ENCODE measurements at places on chromosomes 2 and 18.

DNA sequence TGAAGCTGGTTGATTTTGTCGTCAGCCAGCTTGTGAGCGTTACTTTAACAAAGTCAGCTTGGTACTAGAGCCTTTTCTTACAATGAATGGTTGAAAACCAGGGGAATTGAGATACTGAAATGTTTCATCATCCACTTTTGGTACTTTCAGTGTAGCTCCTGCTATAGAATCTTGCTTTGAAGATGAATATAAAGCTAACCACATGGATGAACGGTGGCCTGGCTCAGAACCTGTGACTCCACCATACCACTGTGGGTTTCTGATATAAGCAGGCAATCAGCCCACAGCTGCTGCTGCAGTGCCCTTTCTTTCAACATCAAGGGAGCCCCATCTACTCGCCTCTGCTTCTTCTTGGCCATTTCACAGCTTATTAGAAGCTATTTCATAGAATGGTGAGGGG, 53.2 kb upstream of the GPR45 start:
- no peak for DNase-seq

- no peak for DNase-seq
Measured at GRCh38 chr2:27721335-27721734, 50.2 kb upstream of the MRPL33 start.

DNA sequence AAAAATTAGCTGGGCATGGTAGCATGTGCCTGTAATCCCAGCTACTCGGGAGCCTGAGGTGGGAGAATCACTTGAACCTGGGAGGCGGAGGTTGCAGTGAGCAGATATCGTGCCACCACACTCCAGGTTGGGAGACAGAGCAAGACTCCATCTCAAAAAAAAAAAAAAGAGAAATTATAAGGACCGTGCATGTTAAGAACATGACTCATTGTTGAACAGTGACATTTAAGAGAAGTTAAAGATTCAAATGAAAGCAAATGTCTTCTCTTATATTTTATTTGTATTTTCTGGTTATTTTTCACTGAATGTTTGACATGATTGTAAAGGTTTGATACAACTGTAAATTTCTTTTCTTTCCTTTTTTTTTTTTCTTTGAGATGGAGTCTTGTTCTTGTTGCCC, 69.6 kb downstream of the APLF start:
- no peak for DNase-seq

DNA sequence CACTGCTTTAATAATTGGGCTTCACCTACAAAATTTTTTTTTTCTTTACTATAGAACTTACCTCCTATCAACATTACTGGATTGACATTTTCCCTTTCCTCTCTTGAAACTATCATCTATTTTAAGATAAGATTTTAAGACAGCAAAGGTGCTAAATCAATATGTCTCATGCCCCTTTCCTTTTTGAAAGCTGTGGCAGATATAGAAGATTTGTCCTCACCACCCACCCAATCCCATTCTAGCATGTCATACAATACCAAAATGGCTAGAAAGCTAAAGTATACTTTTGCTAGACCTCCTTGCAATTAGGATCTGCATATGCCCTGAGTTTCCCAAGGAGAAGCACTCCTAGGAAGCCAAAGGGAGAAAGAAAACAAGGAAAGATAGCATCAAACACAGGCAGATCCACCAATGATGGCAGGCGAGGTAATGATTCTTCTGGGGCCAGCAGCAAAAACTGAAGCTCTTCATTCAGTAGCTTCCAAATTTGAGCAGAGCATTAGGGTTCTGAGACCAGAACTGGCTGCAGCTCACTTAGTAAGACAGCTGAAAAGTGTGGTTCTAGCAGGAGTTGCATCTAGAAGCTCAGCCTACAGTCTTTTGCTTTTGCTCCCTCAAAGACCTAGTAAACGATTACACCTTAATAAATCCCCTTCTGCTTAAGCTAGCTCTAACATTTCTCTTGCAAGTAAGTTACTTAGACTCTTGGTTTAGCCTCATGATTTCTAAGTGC, 242.1 kb downstream of the ZEB2 start:
- DNase-seq = no peak

DNA sequence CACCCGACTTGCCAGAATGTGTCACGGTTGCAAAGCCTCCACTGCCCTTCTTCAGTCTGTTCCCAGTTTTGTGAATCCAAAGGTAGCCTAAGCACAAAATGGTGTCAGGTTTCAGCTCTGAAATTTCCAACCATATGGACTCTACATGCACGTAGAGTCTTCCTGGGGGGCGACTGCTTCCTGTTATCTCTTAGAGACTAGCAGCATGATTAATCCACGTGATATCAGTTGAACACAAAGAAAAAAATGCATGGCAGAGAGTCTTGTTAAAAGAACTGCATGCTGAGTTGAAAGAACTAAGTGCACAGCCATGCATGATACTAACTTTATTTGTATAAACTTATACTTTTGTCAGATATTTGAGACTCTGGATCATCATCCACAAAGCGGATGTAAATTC, 404.4 kb downstream of the SOCS6 start:
- DNase-seq = no peak

DNA sequence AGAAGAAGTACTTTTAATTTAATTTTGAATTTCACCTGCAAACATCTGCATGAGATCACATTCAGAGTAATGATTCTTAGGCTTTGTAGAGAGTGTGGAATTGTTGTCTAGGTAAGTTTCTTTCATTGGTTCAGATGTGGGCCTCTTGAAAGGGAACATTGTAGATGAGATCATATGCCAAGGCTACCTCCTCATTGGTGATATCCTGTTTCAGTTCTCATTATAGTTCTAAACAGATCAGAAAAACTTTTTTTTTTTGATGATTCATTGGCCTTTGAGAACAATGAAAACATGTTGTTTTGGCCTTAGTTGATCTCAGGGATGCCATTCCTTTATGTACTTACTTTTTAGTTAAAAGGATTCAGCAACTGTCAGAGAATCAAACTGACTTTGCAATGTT, 44.5 kb downstream of the EML6 start:
- DNase-seq = no peak

All from activated T-cell treated with anti-CD3 and anti-CD28 coated beads for 4 hours (primary cell).